ENCODE measurements at places on chromosomes 13 and 19.

GRCh38 chr19:41796901-41797300 lies 514 bp downstream of the CEACAM3 start:
- no peak for DNase-seq

DNA sequence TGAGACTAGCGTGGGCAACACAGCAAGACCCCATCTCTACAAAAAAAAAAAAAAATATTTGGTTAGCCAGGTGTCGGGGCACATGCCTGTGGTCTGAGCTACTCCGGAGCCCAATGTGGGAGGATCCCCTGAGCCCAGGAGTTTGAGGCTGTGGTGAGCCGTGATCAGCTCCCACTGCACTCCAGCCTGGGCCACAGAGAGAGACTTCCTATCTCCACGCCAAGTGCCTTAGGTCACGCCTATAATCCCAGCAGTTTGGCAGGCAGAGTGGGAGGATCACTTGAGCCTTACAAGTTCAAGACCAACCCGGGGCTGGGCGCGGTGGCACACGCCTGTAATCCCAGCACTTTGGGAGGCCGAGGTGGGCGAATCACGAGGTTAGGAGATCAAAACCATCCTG lies 8.7 kb upstream of the ADAT3 start:
- DNase-seq, result no peak

GRCh38 chr19:30150626-30151025 lies 208.6 kb downstream of the URI1 start:
- DNase-seq, result no peak

DNA sequence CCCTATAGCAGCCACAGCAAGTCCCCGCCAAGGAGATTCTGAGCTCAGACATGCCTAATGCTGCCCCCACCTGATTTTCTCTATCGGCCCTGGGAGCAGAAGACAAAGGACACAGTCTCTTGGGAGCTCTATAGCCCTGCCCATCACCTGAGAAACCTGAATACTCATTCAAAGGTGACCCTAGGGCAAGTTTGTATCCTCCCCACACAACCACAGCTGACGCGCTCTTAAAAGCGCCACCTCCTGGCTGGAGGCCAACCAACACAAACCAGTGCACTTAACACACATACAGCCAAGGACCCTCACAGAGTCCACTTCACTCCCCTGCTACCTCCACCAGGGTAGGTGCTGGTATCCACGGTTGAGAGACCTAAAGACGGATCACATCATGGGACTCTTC lies 8.8 kb upstream of the IGFL4 start:
- DNase-seq, result no peak

- no peak for DNase-seq
Measured at GRCh38 chr13:68047889-68048288, 817.8 kb upstream of the PCDH9 start.

GRCh38 chr13:38135592-38135991 lies 214.1 kb upstream of the UFM1 start:
- DNase-seq, result no peak

- no peak for DNase-seq
Measured at GRCh38 chr13:47553329-47553977, 447.6 kb downstream of the SUCLA2 start.

GRCh38 chr13:38053896-38054295 lies 184.3 kb upstream of the TRPC4 start:
- no peak for DNase-seq

GRCh38 chr13:45195421-45195820 lies 5.4 kb downstream of the KCTD4 start:
- no peak for DNase-seq

- DNase-seq, result no peak
Measured at GRCh38 chr13:27040826-27041108, 130.8 kb downstream of the USP12 start.

GRCh38 chr13:26964278-26965250 lies 204.0 kb upstream of the GPR12 start:
- no peak for DNase-seq

DNA sequence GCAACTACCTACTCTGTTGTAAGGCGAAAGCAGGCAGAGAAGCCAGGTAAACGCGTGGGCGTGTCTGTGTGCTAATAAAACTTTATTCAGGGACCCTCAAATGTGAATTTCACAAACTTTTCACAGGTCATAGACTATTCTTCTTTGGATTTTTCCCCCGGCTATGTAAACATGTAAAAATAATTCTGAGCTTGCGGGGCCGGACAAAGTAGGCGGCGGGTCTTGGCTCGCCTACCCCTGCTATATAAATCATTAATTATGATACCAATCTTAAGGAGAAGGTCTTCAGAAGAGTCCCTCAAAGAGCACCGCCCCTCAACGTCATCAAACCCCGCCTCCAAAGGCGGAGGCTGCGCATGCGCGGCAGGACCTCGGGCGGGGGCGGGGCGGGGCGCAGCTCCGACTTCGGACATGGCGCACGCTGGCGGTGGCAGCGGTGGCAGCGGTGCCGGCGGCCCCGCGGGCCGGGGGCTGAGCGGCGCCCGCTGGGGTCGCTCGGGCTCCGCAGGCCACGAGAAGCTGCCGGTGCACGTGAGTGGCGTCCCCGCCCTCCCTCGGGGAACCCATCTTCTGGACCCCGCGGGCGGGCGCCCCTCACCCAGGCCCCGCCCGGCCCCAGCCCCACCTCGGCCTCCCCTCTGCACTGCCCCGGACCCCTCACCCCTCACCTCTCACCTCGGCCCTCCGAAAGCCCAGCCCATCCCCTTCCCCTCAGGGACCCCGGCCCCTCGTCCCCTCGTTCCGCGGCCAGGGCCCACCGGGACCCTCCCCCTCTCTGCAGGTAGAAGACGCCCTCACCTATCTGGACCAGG lies at the start of gene SIN3B:
TSS of gene SIN3B (plus strand) at position 389 of the 812 bp plus-strand sequence. CDS start at position 412, 23 bp downstream.
- DNase-seq, result peak; percentile 94

GRCh38 chr13:105509981-105510762 lies 1025.3 kb downstream of the EFNB2 start:
- no peak for DNase-seq

- no peak for DNase-seq
Measured at GRCh38 chr13:113783200-113783881, 24.3 kb downstream of the TMEM255B start.

DNA sequence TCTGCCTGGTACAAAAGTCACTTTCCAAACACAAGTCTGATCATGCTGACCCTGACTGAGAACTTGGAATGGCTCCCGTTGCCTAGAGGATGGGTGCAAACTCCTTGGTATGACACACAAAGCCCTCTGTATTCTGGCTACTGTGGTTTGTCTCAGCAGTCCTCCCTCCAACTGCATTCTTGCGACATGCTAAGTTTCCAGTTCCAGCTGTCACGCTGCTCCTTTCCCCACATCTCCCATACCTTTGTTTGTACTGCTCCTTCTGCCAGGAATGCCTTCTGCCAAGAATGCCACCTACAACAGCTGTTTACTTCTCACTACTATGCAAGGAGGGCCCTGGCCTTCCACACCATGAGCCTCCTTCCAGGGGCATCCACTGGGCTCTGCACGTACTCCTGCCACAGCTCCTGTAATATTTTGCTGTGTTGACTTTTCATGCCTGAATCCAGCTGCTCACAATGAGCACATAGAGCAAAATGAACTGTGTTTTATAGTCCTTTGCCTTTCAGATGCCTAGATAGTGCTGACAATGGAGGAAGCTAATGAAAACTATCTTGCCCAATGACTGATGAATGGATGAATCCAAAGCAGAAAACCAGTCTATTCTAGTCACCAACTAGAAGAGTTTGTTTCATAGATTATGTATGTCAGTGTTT lies 543.7 kb downstream of the EFNB2 start:
- no peak for DNase-seq

DNA sequence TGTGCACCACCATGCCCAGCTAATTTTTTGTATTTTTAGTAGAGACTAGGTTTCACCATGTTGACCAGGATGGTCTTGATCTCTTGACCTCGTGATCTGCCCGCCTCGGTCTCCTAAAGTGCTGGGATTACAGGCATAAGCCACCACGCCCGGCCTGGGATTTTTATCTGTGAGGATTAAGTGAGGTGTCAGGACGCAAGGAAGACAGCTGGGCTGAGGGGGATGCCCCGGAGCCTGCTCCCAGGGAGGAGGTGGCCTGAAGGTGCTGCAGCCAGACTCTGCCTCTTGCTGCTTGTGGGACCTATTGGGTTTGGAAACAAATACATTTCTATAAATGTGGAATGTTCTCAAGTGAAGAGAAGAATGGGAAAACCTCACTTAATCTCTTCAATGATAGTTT lies 131.6 kb downstream of the OLFM4 start:
- no peak for DNase-seq

- DNase-seq, result no peak
Measured at GRCh38 chr13:41645331-41645730, 188.0 kb downstream of the RGCC start.

DNA sequence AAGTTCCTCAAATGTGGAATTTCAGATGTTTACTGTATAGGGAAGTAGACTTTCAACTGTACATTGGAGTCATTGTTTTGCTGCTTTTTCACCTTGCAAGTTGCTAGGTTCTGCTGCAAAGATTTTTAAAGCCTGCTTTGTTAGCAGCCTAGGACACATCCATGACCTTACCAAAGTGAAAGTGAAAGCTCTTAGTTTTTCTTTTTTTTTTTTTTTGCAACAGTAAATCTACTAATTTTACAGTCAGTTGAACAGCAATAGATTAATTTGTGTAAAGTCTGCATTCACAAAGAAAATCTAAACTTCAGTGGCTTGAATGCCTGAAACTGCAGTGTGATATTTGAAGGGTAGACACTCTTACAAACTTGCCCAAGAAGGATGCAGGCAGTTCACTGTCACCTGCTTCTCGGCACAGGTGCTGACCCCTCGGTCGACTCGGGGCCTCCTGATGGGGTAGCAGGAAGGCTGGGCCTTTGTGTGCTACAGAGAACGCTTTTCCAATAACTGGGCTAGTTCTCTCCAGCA lies 5.0 kb upstream of the MTIF3 start:
- peak; percentile 16 for DNase-seq

DNA sequence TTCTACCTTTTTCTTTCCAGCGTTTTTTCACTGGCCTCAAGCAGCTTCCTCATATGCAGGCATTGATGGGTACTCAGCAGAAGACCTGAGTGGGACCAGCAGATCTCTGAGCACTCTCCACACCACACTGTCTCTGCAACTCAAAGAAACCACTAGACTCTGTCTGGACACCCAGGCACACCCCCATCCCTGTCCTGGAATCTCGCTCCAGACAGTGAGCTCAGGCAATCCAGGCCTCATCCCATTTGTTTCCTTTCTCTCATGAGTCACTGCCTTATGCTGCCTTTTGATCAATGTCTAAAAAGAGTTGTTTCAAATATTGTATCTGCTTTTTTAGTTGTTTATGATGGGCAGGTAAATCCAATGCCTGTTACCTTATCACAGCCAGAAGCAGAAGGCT lies 19.7 kb upstream of the POP4 start:
- DNase-seq, result no peak

GRCh38 chr19:4061178-4061682 lies 5.5 kb downstream of the ZBTB7A start:
- no peak for DNase-seq

DNA sequence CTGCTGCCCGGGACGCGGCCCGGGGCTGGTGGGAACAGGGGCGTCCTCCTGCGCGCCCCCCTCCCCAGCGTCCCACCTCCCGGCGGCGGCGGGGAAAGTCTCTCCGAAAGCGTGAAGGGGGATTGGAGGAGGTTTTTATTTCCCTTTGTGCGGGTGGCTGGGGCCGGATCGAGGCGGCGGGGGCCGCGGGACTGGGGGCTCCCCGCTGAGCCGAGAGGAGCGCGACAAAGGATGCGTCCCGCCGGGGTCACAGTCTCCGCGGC lies 132 bp downstream of the SHD start:
- DNase-seq, result no peak

- DNase-seq, result no peak
Measured at GRCh38 chr13:107992542-107992941, 222.8 kb downstream of the LIG4 start.

GRCh38 chr19:1626417-1627010 lies 21.3 kb upstream of the UQCR11 start:
- no peak for DNase-seq

DNA sequence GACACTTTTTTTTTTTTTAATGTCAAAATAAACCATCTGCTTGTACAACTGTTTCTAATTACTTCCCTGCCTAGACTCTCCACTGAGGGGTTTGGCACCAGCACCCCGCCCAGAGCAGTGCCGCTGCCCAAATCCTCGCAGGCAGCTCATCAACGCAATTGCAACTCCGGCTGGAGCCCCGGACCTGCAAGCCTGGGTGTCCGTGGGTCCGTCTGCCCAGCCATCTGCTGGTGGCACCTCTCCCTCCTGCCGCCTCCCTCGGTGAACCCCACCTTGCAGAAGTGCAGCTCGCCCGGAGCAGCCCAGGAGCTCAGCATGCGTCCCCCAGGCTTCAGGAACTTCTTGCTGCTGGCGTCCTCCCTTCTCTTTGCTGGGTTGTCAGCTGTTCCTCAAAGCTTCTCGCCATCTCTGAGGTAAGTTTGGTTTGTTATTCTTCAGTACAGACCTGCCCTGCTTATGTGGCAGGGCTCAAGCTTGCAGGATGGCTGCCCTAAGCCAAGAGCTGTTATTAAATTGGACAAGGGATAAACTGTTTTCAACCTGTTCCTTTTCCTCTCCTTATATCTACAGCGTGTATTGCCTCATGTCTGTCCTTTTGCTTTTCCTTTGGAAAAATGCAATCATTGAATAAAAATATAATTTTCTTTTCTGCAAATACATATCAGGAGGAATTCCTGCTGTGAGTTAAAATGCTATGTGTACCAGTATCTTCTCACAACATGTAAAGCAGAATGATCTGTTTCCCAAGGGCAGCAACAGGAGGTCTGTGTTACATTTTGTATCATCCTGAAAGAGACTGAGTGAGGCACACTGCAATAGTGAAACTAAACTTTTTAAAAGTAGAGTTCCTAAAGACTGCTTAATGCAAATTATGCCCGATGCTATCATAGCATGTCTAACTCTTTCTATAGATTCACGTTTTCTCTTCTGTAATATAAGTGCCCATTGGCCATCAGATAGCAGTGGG lies at the start of gene ITGBL1:
TSS of gene ITGBL1 (plus strand) at position 157 of the 967 bp plus-strand sequence. CDS start at position 316, 159 bp downstream.
- no peak for DNase-seq

DNA sequence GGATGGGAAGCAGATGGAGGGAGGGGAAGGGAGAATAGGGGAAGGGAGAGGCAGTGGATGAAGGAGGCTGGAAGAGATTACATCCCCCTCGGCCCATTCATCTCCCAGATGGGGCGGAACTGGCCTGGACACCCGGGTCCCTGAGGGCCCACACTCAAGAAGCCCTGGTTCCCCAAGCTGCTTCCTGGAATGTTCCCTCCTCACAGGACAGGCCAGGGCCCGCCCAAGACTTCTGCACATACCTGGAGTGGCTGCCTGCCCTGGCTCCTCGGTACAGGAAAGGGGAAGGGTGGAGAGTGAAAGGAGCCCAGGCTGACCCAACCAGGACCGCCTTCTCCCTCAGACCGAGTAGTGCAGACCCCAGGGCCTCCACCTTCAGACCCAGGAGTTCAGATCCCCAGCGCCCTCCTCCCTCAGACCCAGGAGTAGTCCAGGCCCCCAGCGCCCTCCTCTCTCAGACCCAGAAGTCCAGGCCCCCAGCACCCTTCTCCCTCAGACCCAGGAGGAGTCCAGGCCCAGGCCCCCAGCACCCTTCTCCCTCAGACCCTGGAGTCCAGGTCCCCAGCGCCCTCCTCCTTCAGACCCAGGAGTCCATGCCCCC lies 489 bp downstream of the NTF4 start:
- no peak for DNase-seq
